Natural killer cell (primary cell): ENCODE measurements at places on chromosomes 6 and 20. TPM values are rescaled to one million over a fixed set of nuclear protein-coding genes. Genes with fewer than 3 reads are reported as not detected.
A peak's percentile ranks its signal among the peaks of the same experiment; 100 is the strongest.

GRCh38 chr6:5695260-5696245 is 311.2 kb downstream of the NRN1 start:
- no peaks in the 10 kb centered on the region for H3K27me3 ChIP-seq
- H3K36me3 ChIP-seq, result no peaks in the 10 kb centered on the region
- no peak for DNase-seq
- peaks cover 11% of the 10 kb centered on the region for H3K4me1 ChIP-seq
- H3K27ac ChIP-seq, result no peak overlapping the region

The DDX43 gene
- total RNA-seq, result not detected

The SLC22A7 gene
- not detected for total RNA-seq

The FOXF2 gene
- total RNA-seq, result not detected

The ARMH2 gene
- 1.2 TPM for total RNA-seq

The CPXM1 gene
- total RNA-seq, result 0.49 TPM

The GOPC gene
- 27.7 TPM for total RNA-seq

- H3K4me3 ChIP-seq, result no peak overlapping the region
- H3K36me3 ChIP-seq, result no peaks in the 10 kb centered on the region
- H3K27me3 ChIP-seq, result no peaks in the 10 kb centered on the region
- no peak for DNase-seq
- no peak overlapping the region for H3K27ac ChIP-seq
Observed at GRCh38 chr6:8831366-8832152, 396.2 kb upstream of the SLC35B3 start.

DNA sequence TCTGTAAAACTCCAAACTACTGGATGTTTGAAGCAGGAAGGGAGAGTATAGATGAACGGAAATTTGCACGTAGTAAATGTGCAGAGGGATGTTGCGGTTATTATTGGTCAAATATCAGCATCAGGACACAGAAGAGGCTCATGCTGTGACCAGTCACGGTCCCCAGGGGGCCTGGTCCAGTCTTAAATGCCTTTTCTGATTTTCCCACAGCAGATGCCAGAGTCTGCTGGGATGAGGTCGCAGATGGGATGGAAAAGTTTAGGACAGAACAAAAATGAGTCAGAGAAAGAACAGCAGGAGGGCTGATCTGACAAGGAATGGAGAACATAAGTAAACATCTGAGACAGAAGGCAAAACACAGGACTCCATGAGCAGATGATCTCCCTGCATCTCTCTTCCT is 11.7 kb upstream of the SIRPG start:
- H3K36me3 ChIP-seq, result no peaks in the 10 kb centered on the region
- H3K27me3 ChIP-seq, result no peaks in the 10 kb centered on the region
- H3K4me1 ChIP-seq, result peaks cover 38% of the 10 kb centered on the region
- no peak overlapping the region for H3K4me3 ChIP-seq
- H3K27ac ChIP-seq, result no peak overlapping the region
- DNase-seq, result no peak

The CLDN20 gene
- total RNA-seq, result not detected

DNA sequence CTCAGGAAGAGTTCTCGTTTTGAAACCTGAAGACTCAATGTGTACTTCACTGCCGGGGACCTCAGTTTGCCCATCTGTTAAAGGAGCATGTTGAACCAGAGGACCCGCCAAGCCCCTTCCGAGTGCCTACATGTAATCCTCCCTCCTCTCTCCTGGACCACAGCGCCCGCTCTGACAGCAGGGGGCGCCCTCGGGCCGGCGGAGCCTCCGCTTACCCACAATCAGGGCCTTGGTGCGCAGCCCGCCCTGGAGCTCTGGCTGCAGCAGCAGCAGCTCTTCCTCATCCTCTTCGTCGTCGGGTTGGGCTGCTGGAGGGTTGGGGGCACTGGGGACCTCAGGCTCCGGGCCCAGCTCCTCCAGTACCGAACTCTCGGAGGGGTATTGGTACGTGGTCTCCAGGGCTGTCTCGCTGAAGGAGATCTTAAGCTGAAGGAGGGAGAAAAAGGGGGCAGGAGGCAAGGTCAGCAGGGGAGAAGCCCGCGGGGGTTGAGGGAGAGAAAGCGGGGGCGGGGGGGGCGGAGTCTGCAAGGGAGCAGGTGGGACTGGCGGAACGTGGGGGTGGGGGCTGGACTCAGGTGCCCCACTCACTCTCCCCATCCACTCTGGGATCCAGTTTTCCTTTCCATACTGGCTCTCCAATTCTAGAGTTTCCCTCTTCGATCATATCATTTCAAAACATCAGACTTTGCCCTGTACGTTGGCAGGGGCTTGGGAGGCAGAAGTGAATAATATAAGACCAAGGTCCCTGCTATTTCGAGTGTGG is 6.3 kb upstream of the DHX16 start:
- peak overlapping the region; percentile 59 for H3K27ac ChIP-seq
- no peaks in the 10 kb centered on the region for H3K27me3 ChIP-seq
- peak; percentile 94 for DNase-seq
- H3K4me1 ChIP-seq, result peaks cover 47% of the 10 kb centered on the region
- H3K4me3 ChIP-seq, result peak overlapping the region; percentile 15

GRCh38 chr20:36243726-36244125 is 7.4 kb downstream of the AAR2 start:
- no peak for DNase-seq
- peaks cover 60% of the 10 kb centered on the region for H3K36me3 ChIP-seq
- H3K27ac ChIP-seq, result no peak overlapping the region
- no peaks in the 10 kb centered on the region for H3K27me3 ChIP-seq

GRCh38 chr20:63782521-63782971 is 43.0 kb downstream of the SLC2A4RG start:
- peaks cover 7% of the 10 kb centered on the region for H3K4me1 ChIP-seq
- peak; percentile 52 for DNase-seq
- H3K27ac ChIP-seq, result no peak overlapping the region
- no peaks in the 10 kb centered on the region for H3K27me3 ChIP-seq
- H3K36me3 ChIP-seq, result no peaks in the 10 kb centered on the region

- H3K27ac ChIP-seq, result no peak overlapping the region
- H3K4me3 ChIP-seq, result peak overlapping the region; percentile 37
- no peaks in the 10 kb centered on the region for H3K36me3 ChIP-seq
- DNase-seq, result peak; percentile 73
- H3K4me1 ChIP-seq, result peaks cover 21% of the 10 kb centered on the region
Observed at GRCh38 chr6:127516662-127517273, 2.4 kb downstream of the MTCL3 start.

The GTSF1L gene
- not detected for total RNA-seq

GRCh38 chr20:61030130-61030529 is 221.9 kb upstream of the CDH4 start:
- H3K27ac ChIP-seq, result no peak overlapping the region
- H3K4me1 ChIP-seq, result no peaks in the 10 kb centered on the region
- H3K36me3 ChIP-seq, result no peaks in the 10 kb centered on the region
- H3K27me3 ChIP-seq, result no peaks in the 10 kb centered on the region
- DNase-seq, result no peak
- no peak overlapping the region for H3K4me3 ChIP-seq

The SCGN gene
- total RNA-seq, result not detected

The ECT2L gene
- 0.12 TPM for total RNA-seq

GRCh38 chr20:20446001-20446400 is 78.1 kb downstream of the INSM1 start:
- no peaks in the 10 kb centered on the region for H3K27me3 ChIP-seq
- no peaks in the 10 kb centered on the region for H3K36me3 ChIP-seq
- H3K4me1 ChIP-seq, result peaks cover 16% of the 10 kb centered on the region
- H3K4me3 ChIP-seq, result no peak overlapping the region
- DNase-seq, result no peak

DNA sequence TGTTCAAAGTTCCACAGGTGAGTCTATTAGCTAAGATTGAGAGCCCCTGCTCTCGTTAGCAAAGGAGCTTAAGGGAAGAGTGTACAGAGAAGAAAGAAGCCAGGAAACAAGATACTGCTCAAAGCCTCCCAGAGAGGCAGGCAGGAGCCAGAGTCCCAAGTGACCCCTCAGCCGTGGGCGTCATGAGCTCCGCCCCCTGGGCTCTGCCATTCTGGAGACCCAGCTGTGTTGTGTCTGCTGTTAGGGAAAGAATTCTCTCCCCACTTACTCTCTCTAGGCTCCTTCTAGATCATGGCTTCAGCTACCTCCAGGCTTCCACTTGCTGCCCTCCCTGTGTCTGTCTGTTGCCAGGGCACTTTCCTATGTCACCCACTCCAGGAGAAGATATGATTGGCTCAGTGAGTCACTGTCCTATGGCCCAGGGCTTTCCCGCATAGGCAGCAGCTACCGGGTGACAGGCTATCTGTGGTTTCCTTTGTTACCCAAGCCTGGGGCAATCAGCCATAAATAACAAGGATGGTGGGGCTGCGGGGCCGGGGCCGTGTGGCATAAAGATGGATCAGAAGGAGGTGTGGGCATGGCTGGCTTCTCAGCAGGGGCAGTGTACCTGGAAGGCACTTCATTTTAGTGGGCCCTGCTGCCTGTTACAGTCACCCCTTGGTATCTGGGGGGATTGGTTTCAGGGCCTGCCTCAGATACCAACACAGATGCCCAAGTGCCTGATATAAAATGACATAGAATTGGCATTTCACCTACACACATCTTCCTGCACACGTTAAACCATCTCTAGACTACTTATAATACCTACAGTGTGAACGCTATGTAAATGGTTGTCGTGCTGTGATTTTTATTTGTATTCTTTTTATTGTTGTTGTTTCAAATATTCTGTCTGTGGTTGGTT is 118.9 kb downstream of the ARMC2 start:
- H3K27me3 ChIP-seq, result no peaks in the 10 kb centered on the region
- peak overlapping the region; percentile 54 for H3K27ac ChIP-seq
- no peaks in the 10 kb centered on the region for H3K36me3 ChIP-seq
- peak; percentile 52 for DNase-seq
- H3K4me1 ChIP-seq, result peaks cover 47% of the 10 kb centered on the region
- no peak overlapping the region for H3K4me3 ChIP-seq

GRCh38 chr20:18066421-18067333 is 9.0 kb upstream of the OVOL2 start:
- no peaks in the 10 kb centered on the region for H3K27me3 ChIP-seq
- no peak overlapping the region for H3K4me3 ChIP-seq
- H3K36me3 ChIP-seq, result no peaks in the 10 kb centered on the region
- no peaks in the 10 kb centered on the region for H3K4me1 ChIP-seq
- H3K27ac ChIP-seq, result no peak overlapping the region
- DNase-seq, result no peak

- no peak overlapping the region for H3K27ac ChIP-seq
- no peaks in the 10 kb centered on the region for H3K36me3 ChIP-seq
- no peak for DNase-seq
- no peaks in the 10 kb centered on the region for H3K4me1 ChIP-seq
Observed at GRCh38 chr6:33974471-33974870, 170.7 kb upstream of the MLN start.

DNA sequence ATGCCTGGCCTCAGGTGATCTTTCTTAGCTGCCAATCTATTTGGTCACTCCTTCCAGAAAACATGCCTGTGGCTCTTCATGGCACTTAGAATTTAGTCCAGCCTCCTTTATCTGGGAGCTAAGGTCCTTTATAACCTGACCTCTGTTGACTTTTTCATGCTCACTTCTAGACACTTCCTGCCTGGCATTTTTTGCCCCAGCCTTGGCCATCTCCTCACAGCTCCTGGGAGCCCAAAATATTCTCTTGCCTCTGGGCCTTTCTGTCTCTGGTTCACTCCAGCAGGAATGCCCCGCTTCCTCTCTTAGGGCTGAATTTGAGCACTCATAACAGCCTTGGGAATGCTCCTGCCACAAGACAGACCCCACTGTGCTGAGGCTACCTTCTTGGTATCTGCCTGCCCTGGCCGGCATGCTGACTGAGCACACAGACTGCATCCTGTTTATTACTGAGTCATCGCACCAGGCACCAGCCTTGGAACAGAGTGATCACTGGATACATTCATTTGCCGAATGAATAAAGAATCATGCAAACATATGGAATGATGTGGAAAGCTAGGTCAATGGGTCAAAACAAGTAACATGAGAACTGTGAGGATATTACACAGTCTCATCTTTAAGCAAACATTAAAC is 5.8 kb upstream of the EEF1E1 start:
- DNase-seq, result no peak
- no peaks in the 10 kb centered on the region for H3K27me3 ChIP-seq
- H3K4me1 ChIP-seq, result no peaks in the 10 kb centered on the region
- no peak overlapping the region for H3K4me3 ChIP-seq
- no peak overlapping the region for H3K27ac ChIP-seq

GRCh38 chr6:70844301-70844700 is 112.6 kb downstream of the B3GAT2 start:
- H3K4me3 ChIP-seq, result no peak overlapping the region
- H3K36me3 ChIP-seq, result peaks cover 2% of the 10 kb centered on the region
- no peak for DNase-seq
- H3K4me1 ChIP-seq, result no peaks in the 10 kb centered on the region
- no peak overlapping the region for H3K27ac ChIP-seq
- H3K27me3 ChIP-seq, result no peaks in the 10 kb centered on the region

The C6orf47 gene
- total RNA-seq, result 27.4 TPM

DNA sequence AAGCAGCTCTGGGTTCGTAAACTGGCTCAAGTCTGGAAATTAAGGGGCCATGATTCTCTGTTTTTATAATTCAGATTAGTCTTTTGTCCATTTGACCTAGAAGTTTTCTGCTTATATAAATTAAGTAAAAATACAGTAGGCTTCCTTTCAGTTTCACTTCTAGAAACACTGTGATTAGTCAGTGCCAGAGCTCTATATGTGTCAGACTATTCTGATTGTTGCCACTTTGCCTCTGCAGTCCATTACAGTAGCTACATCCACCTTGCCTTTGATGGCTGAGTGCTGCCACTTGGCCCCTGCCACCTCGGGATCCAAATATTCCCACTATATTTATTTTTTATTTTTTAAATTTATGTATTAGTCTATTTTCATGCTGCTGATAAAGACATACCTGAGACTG is 7.9 kb downstream of the ZC2HC1B start:
- H3K4me3 ChIP-seq, result no peak overlapping the region
- H3K4me1 ChIP-seq, result no peaks in the 10 kb centered on the region
- H3K27me3 ChIP-seq, result no peaks in the 10 kb centered on the region
- no peak for DNase-seq
- no peak overlapping the region for H3K27ac ChIP-seq

The ENPP1 gene
- total RNA-seq, result 0.83 TPM

DNA sequence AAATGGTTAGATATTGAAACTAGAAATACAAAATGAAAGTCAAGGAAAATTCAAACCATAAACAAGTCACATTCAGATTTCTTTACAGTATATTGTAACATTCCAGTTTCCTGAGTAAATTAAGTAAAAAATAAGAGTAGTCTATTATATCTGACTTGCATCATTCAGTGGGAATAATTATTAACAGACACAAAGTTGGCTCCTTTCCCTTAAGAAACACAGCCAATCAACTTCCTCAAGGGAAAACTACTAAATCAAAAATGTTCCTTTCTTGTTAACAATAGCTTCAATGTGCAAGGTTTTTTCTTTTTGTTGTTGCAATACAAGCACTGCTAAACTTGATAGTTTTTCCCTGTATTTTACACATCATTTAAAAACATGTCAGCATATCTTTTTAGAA is 33.2 kb downstream of the DNAAF9 start:
- no peaks in the 10 kb centered on the region for H3K27me3 ChIP-seq
- H3K4me1 ChIP-seq, result no peaks in the 10 kb centered on the region
- peaks cover 24% of the 10 kb centered on the region for H3K36me3 ChIP-seq

DNA sequence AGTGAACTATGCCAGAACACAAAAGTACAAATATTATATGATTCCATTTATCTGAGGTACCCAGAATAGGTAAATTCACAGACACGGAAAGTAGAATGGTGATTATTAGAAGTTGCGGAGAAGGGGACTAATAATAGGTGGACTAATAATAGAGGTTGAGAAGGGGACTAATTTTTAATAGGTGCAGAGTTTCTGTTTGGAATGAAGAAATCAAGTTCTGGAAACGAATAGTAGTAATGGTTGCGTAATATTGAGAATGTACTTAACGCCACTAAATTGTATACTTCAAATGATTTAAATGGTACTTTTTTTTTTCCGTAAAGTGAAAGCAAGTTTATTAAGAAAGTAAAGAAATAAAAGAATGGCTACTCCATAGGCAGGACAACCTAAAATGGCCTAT is 33.2 kb downstream of the B4GALT5 start:
- H3K4me3 ChIP-seq, result no peak overlapping the region
- no peak overlapping the region for H3K27ac ChIP-seq
- H3K4me1 ChIP-seq, result peaks cover 66% of the 10 kb centered on the region
- DNase-seq, result no peak
- H3K36me3 ChIP-seq, result no peaks in the 10 kb centered on the region
